ENCODE measurements at places on chromosomes 7 and 10. TPM values are rescaled to one million over a fixed set of nuclear protein-coding genes. Genes with fewer than 3 reads are reported as not detected.

Gene MYO3A
- total RNA-seq, result 1.1 TPM

Gene REEP3
- total RNA-seq, result 20.4 TPM

Gene AGR2
- total RNA-seq, result not detected

Gene SNCG
- total RNA-seq, result 212 TPM

Gene GLI3
- total RNA-seq, result 1.6 TPM

Gene AKR1C3
- total RNA-seq, result 36.8 TPM

Gene GHRHR
- 4.8 TPM for total RNA-seq

Gene TSPAN33
- total RNA-seq, result 21.5 TPM

Gene CTNNA3
- total RNA-seq, result 0.05 TPM

Gene SH2D4B
- total RNA-seq, result 0.86 TPM

Gene MMRN2
- 1.9 TPM for total RNA-seq

Gene ENTPD1
- 3.8 TPM for total RNA-seq

Gene OR6B1
- not detected for total RNA-seq

Gene SEC61A2
- total RNA-seq, result 12.4 TPM

Gene ATP5F1C
- 368 TPM for total RNA-seq

Gene EGR2
- total RNA-seq, result 9.9 TPM

Gene CD36
- 0.32 TPM for total RNA-seq

Gene ASB10
- total RNA-seq, result not detected

Gene RP9
- 11.6 TPM for total RNA-seq

Gene NXPH1
- 4.1 TPM for total RNA-seq

Gene ZNF273
- 6.0 TPM for total RNA-seq

Gene SRRM3
- 13.9 TPM for total RNA-seq

Gene SP8
- 8.1 TPM for total RNA-seq

Gene SLC26A3
- not detected for total RNA-seq

Gene ENKUR
- total RNA-seq, result 3.7 TPM

Gene TRPV6
- total RNA-seq, result 0.32 TPM

Gene BAIAP2L1
- 0.94 TPM for total RNA-seq

Gene AKR1C1
- 27.7 TPM for total RNA-seq

Gene PRF1
- 0.43 TPM for total RNA-seq

Gene PHYHIPL
- total RNA-seq, result not detected

Gene INA
- 127 TPM for total RNA-seq

Gene NYAP1
- total RNA-seq, result 21.1 TPM

Gene CLRN3
- total RNA-seq, result not detected

Gene BTBD16
- total RNA-seq, result not detected

Gene SKAP2
- 53.2 TPM for total RNA-seq

Gene EN2
- 0.30 TPM for total RNA-seq

Gene PRSS2
- total RNA-seq, result not detected

Gene HOXA10
- total RNA-seq, result 58.3 TPM

Gene ATOH7
- total RNA-seq, result 0.69 TPM

Gene MARCHF5
- 20.7 TPM for total RNA-seq

Gene ZNF488
- 0.32 TPM for total RNA-seq

Gene TNPO3
- total RNA-seq, result 50.5 TPM

Gene TBL2
- total RNA-seq, result 51.2 TPM

Gene MAGI2
- total RNA-seq, result 27.8 TPM

Gene AKR1C2
- total RNA-seq, result 50.8 TPM

Gene ACTA2
- 83.9 TPM for total RNA-seq

Data from motor neuron (in vitro differentiated cells).